ENCODE measurements at places on chromosomes 5 and 9. TPM values are rescaled to one million over a fixed set of nuclear protein-coding genes. Genes with fewer than 3 reads are reported as not detected.

The CDH18 gene
- 6.4 TPM for total RNA-seq

The TMEFF1 gene
- 38.4 TPM for total RNA-seq

The ARHGEF39 gene
- 0.25 TPM for total RNA-seq

The LVRN gene
- total RNA-seq = 1.5 TPM

The GABRA1 gene
- 19.4 TPM for total RNA-seq

The RNF20 gene
- 28.8 TPM for total RNA-seq

The QRFP gene
- not detected for total RNA-seq

The ASS1 gene
- total RNA-seq = 16.2 TPM

The WNK2 gene
- total RNA-seq = 30.7 TPM

The SHROOM1 gene
- 2.2 TPM for total RNA-seq

The SLC6A7 gene
- 1.5 TPM for total RNA-seq

The MCTP1 gene
- total RNA-seq = 54.1 TPM

The SLC6A19 gene
- total RNA-seq = under 0.01 TPM

The OR1K1 gene
- not detected for total RNA-seq

The TAF11L12 gene
- not detected for total RNA-seq

The ADAMTSL2 gene
- 2.7 TPM for total RNA-seq

The SPATA31C1 gene
- not detected for total RNA-seq

The PTPRD gene
- total RNA-seq = 205 TPM

The INSL6 gene
- not detected for total RNA-seq

The MUSK gene
- total RNA-seq = 0.25 TPM

The LRRC19 gene
- total RNA-seq = under 0.01 TPM

The GPR150 gene
- 0.25 TPM for total RNA-seq

The NPDC1 gene
- total RNA-seq = 24.6 TPM

The ANKRD33B gene
- total RNA-seq = 3.0 TPM

The PKD2L2 gene
- under 0.01 TPM for total RNA-seq

The NR2F1 gene
- total RNA-seq = 36.1 TPM

The SMIM3 gene
- 2.5 TPM for total RNA-seq

The PCDHB15 gene
- 16.0 TPM for total RNA-seq

The OR2S2 gene
- not detected for total RNA-seq

The WWC1 gene
- total RNA-seq = 60.5 TPM

The C1QTNF2 gene
- 1.7 TPM for total RNA-seq

The PSAT1 gene
- 41.6 TPM for total RNA-seq

The NOTCH1 gene
- total RNA-seq = 29.0 TPM

The KIAA1191 gene
- 76.7 TPM for total RNA-seq

The NCS1 gene
- 138 TPM for total RNA-seq

The HBEGF gene
- 14.3 TPM for total RNA-seq

The GFRA3 gene
- not detected for total RNA-seq

The ANKRD34B gene
- 0.25 TPM for total RNA-seq

All from temporal lobe (tissue), 4 donors.